NCI-H1417 treated with DMSO at 0.1 percent for 48 hours (cell line): ENCODE measurements at places on chromosomes 6 and 20.

- DNase-seq = no peak
Measured at GRCh38 chr6:101935732-101936131, 542.2 kb downstream of the GRIK2 start.

- no peak for DNase-seq
Measured at GRCh38 chr6:156543431-156543830, 233.7 kb upstream of the ARID1B start.

GRCh38 chr6:116461932-116462885, 1.0 kb downstream of the CALHM6 start:
- no peak for DNase-seq

DNA sequence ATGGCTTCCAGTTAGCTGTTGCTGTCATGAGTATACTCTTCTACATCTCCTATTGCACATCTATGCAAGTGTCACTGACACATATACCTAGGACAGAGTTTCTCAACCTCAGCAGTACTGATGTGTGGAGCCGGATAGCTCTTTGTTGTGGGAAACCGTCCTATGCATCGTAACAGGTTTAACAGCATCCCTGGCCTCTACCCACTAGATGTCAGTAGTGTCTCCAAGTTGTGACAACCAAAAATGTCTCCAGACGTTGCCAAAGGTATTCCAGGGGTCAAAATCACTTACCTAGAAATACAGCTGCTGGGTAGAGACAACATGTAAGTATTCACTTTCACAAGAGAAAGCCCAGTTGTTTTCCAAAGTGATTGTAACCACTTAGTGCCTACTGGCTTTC, 637.6 kb downstream of the RNF144B start:
- no peak for DNase-seq

GRCh38 chr20:63533388-63533787, 3.8 kb downstream of the PTK6 start:
- DNase-seq = no peak

DNA sequence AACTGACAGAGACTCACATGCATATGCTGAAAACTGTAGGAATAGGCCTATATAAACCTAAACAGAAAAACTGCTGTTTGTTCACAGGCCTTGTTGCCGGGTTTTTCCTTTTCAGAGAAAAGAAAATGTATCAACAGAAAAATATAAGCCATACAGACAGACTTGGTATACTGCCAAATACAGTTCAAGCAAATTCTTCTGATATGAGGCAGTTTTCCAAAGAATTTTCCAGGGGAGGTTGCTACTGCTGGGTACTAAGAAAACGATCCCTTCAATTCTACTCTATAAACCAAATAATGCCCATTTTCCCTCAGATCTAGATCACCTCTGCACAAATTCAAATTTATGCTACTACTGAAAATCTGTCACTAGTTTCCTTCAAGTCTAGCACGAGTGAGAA, 59.4 kb downstream of the ME1 start:
- no peak for DNase-seq

- no peak for DNase-seq
Measured at GRCh38 chr6:16778521-16778920, 17.3 kb upstream of the ATXN1 start.

DNA sequence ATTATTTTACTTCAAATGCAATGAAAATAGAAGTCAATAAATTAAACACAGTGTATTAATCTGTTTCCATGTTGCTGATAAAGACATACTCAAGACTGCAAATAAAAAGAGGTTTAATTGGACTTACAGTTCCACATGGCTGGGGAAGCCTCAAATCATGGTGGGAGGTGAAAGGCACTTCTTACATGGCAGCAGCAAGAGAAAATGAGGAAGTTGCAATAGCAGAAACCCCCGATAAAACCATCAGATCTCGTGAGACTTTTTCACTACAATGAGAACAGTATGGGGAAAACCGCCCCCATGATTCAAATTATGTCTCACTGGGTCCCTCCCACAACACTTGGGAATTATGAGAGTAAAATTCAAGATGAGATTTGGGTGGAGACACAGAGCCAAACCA, 82.2 kb downstream of the GPR63 start:
- DNase-seq = no peak

- no peak for DNase-seq
Measured at GRCh38 chr6:32829495-32829894, 9.0 kb downstream of the TAP2 start.

- no peak for DNase-seq
Measured at GRCh38 chr6:165689699-165690098, 26.7 kb upstream of the PDE10A start.

- DNase-seq = no peak
Measured at GRCh38 chr6:163828038-163828795, 413.7 kb downstream of the QKI start.

DNA sequence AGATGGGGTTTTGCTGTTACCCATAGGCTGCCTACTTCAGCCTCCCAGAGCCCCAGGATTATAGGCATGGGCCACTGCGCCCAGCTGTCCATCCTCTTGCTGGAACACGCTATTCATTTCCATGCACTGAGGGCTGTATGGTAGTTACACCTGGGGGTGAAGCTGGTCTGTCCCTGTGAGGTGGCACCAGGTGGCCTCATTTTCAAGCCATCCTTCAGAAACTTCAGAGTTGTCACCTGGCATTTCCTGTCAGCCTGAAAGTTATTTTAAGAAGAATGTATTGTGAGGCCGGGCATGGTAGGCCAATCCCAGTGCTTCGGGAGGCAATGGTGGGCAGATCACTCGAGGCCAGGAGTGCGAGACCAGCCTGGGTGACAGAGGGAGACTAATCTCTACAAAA, 147.6 kb downstream of the DTNBP1 start:
- no peak for DNase-seq

DNA sequence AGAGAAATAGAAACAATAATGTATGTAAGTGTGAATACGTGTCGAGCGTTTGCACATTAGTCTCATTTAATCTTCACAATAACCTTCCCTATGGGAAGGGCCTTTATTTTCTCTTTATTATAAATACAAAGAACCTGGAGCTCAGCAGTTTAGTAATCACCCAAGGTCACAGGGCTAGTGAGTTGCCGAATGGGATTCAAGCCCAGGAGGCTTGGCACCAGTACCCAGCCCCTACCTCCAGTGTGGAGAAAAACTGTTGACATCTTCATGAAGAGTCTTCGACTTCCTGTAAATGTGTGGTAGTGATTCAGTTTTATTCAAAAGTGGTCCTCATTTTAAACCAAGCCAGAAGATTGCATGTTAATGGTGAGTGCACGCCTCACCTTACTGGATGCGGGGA, 162.8 kb downstream of the SCML4 start:
- no peak for DNase-seq

DNA sequence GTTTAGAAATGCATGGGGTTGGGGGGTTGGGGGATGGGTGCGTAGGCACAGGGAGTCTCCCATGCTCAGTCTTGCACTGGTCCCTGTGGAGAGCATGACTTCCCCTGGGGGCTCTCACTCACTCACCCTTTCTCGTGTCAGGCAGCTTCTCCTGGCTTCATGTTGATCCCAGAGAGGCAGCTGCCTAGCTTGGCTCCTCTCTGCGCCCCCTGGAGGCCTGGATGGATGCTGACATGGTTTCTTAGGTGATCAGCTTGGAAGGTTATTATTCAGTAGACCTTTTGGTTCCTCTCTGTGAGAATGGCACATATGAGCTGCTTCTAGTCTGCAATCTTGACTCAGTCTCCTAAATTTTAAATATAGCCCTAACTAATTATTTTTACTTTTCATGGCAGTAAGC, 109.3 kb upstream of the FAM83B start:
- no peak for DNase-seq

DNA sequence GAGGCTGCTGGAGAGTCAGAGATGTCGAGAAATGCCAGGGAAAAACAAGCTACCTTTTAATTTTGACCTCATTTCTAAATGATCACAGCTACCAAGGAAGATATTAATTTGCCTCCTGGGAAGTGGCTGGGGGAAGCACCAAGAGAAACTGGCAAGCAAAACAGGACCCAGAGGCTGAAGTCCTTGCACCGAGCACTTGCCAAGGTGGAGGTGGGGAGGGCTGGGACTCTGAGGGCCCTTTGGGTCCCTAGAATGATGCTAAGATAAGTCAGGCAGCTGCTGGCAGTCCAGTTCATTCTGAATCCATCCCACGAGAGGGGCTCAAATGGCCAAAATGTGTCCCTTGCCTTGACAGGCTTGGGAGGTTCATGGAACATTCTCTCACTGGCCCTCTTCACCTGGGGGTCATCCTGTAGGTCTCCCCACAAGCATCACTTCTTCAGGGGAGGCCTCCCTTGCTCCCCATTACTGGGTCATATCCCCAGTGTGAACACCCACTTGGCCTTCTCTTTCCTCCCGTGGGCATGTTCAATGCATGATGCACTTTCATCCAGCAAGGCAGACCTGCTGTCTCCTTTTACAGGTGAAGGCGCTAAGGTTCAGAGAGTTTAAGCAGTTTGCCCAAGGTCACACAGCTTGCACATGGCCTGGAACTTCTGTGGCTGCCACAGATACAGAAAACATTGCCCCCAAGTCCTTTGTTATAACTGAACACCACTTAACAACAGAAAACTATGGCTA, 39.1 kb upstream of the BLCAP start:
- no peak for DNase-seq

DNA sequence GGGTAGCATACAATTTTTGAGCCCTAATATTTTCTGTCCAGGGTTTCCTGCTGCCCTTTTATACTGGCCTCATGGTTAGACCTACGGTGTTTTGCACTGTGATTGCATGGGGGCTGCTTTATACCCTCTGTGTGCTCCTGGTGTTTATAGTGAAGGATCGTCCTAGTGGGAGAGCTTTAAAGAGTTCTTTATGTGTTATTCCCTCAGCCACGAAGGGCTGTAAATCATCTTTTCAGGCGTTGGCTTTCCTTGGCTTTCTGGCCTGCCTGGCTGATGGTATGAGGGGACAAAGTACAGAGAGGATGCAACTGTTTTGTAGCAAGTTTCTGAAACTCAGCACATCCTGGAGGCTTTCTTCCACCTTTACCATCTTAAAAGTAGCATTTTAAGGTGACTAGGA, 464.3 kb downstream of the EPM2A start:
- DNase-seq = no peak

DNA sequence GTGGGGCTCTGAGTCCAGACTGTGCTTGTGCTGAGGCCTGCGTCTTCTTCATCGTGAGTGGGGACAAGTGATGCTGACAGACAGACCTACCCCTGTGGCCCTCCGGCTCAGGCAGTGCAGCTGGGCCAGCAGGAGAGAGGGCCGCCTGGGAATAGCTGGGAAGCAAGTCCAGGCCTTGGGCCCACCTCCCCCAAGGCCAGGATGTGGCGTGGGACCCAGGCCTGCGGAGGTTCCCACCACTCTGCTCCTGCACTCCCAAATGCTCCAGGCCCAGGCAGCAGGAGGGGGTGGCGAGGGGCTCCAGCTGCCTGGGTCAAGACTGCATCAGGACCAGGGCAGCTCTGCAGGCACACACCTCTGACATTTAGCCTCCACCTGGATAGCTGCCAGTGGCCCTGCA, 38.3 kb downstream of the DAAM2 start:
- no peak for DNase-seq

DNA sequence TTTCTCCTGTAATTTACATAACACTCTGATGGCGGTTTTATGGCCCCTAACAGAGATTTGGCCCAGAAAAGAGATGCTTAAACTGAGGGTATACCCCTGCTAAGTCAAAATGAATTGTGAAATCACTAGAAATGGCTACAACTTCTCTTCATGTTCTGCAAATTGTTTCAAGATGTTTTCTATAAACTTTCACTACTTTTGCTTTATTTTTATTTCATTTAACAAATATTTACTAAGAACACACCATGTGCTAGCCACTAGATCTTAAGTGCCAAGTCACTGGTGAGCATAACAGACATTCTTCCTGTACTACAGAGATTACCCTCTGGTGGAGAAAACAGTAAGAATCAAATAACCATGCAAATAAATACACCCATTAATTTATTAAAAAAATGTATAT, 87.6 kb downstream of the KCNQ5 start:
- no peak for DNase-seq

DNA sequence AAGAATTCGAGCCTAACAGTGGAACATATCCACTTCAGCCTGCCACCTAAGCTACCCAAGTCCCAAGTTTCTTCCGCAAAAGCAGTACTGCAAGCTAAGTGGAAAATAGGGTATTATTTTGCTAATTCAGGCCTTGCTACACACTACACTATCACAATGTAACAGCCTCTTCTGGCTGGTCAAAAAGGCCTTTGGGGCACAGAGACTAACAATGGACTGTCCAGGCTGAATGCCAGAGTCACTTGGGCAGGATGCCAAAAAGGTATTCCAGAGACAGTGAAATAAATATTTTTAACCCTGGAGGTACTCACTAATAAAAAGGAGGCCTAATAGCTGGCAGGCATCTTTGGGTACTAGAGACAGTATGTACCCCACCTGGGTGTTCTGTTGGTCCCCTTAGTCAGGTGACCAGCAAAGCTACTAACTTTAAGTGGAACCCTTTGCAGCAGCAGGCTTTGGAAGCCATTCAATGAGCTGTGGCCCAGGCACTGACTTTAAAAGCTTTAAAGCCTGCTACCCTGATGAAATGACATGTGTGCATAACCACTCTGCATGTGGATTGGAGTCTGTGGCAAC, 692.1 kb downstream of the HTR1B start:
- no peak for DNase-seq

GRCh38 chr6:136192902-136193301, 57.2 kb downstream of the MTFR2 start:
- no peak for DNase-seq

GRCh38 chr6:13697857-13698256, 13.8 kb downstream of the RANBP9 start:
- DNase-seq = no peak

GRCh38 chr6:164826831-164827468, 482.5 kb downstream of the C6orf118 start:
- no peak for DNase-seq

DNA sequence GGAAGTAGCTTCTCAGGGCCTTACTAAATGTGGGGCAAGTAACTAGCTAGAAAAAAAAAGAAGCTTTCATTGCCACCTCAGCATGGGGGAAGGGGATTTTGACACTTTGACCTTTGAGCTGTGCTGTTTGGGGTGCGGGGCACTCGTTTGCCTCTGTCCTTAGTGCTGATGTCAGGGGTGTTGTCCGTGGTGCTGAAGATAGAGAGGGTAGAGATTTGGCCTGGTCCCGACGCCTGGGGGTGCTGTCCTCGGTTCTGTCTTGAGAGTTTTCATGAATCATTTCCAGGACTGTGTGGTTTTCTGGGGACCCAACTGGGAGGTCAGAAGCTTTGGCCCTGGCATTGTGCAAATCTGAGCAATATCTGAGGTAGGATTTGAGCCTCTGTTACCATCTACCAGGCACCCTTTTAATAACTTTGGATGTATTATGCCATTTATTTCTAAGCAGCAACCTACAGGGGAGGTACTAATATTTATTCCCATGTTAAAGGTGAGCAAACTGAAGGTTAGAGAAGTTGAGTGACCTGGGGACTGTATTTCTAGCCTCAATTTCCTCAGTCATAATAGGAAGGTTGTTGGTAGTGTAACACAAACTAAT, 78.0 kb downstream of the DLGAP4 start:
- DNase-seq = no peak

GRCh38 chr6:158284007-158284875, 28.0 kb upstream of the TULP4 start:
- no peak for DNase-seq
